IPS DF 6.9 (cell line): ENCODE measurements at places on chromosomes 1 and 21.

- DNase-seq: no peak
Observed at GRCh38 chr1:34083974-34084373, 81.1 kb downstream of the CSMD2 start.

GRCh38 chr21:36160850-36161178, 4.2 kb downstream of the DOP1B start:
- DNase-seq: no peak

DNA sequence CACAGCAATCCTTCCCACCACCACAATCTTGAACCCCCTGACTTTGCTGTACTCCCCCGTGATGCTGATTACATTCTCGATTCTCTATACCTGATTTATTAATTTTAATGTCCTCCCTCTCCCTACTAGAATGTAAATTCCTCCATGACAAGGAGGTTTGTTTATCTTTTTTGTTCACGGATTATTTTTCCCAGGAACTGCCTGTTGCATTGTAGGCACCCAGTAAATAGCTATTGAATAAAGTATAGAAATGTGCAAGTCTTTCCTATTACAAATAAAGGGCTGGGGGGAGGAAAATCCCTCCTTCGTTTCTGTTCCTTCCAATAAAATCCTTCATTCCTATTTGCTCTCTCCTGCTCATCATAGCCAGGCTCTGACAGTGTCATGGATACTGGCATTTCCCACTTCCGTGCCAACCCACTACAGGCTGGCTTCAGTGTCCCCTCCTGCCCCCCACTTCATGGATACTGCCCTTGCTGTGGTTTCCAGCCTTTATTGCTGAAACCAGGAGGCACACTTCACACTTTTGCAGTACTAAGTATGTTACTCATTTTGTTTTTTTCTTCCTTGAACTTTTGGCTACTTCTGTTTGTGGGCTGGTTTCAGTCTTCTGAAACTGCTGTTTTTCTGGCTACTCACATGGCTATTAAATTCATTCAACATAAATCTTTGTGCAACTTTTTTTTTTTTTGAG, 7.5 kb downstream of the KIF1B start:
- no peak for DNase-seq

DNA sequence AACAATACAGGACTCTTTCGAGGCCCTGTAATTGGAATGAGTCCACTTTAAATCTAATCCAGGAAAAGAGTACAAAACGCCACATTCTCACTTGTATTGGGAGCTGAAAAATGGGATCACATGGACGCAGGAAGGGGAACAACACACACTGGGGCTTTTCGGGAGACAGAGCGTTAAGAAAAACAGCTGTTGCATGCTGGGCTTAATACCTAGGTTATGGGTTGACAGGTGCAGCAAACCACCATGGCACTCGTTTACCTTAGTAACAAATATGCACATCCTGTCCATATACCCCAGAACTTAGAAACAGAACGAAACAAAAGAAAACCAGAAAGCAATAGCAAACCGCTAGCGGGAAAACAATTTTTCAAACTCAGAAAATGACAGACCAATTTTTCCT, 1532.7 kb upstream of the TPTE start:
- DNase-seq: no peak

- no peak for DNase-seq
Observed at GRCh38 chr1:6860401-6860800, 75.1 kb downstream of the CAMTA1 start.

DNA sequence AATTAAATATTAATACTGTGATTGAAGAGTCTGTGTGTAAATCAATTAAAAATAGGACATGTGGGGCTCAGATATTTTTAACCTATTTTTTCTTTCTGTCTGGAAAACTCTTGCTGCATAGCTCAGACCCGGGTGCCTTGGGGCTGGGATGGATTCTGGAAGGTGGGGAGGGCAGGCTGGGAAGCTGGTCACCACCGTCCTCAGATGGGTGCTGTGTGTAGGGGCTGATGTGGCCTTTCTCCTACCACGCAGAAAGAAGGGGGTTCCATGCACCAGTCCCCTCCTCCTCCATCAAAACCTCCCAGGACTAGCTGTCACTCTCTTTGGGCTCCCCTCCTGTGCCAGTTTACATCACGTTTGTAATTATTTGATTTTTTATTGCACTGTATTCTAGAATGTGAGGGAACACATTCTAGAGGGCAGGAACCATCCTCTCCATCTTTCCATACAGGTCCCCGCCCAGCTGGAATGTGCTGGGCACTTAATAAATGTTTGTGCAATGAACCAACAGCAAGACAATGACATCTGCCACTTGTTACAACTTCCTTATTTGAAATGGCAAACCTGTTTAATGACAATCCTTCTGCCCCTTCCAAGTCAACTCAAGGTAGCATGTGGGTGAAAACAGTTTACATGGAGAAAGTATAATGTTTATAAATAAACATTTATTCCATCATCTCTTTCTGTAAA, 104.3 kb downstream of the EDEM3 start:
- DNase-seq: no peak

DNA sequence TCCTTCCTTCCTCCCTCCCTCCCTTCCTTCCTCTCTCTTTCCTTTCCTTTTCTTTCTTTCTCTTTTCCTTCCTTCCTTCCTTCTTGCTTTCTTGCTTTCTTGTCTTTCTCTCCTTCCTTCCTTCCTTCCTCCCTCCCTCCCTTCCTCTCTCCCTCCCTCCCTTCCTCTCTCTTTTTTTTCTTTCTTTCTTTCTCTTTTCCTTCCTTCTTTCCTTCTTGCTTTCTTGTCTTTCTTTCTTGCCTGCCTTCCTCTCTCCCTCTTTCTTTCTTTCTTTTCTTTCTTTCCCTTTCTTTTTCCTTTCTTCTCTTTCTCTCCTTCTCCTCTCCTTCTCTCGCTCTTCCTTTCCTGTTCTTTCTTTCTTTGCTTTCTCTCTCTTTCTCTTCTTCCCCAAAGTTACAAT, 728.4 kb upstream of the ADAMTS5 start:
- no peak for DNase-seq

GRCh38 chr1:110087812-110088738, 17.6 kb upstream of the ALX3 start:
- no peak for DNase-seq

GRCh38 chr1:215345766-215346165, 221.3 kb upstream of the KCTD3 start:
- DNase-seq: no peak

GRCh38 chr1:90716552-90717355, at the start of gene BARHL2:
Gene BARHL2 (minus strand): TSS chr1:90717302. CDS start chr1:90717195, 107 bp downstream.
- no peak for DNase-seq

GRCh38 chr21:28138272-28138671, 854.4 kb downstream of the LTN1 start:
- DNase-seq: no peak

DNA sequence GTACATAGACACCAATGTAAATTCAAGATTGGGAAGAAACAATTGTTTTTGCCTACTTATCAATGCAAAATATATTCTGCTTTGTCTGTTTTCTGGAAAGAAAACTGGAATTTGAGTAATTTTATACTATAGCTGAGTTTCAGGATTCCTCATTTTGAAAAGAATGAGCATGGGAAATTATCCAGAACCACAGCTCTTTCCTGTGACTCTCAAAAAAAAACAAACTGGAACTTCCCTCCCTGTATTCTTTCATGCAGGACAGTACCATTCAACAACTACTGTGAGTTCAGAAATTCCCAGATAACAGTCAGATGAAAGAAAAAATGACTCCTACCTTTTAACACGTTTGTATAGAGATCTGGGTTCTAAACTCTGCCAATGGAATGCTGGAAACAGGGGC, 372.4 kb downstream of the TGFB2 start:
- DNase-seq: no peak

DNA sequence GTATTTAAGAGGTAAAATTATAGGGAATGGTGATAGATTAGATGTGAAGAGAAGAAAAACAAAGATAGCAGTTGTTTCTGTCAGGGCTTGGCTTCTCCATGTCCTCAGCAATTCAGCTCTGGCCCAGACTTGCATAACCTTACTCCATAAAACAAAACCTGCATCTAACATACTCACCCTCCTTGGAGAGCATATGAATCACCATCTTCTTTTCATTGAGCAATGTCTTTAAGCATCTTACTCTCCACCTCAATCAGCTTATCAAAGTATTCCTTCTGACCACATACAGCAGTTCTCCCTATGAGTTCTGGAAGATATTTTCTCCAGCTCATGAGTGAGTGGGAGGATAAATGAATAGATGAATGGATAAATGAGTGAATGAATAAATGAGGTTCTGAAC, 49.0 kb downstream of the RAB3B start:
- no peak for DNase-seq

DNA sequence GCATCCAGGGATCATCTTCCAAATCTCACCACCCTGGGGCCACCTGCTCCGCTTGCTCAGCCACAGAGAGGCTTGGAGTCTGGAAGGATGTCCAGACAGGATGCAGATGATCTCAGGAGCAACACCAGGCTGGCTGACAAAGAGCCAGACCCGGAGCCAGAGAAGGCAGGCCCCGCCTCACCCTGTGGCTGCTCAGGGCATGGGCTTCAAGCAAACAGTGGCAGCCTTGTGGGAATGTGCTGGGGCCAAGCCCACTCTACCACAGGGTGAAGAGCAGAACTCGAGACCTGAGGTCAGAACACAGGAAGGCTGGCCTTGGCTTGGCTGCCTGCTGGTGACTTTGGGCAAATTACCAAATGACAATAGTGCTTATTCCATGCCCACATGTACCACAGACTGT, 45.5 kb downstream of the MRPL37 start:
- DNase-seq: no peak

DNA sequence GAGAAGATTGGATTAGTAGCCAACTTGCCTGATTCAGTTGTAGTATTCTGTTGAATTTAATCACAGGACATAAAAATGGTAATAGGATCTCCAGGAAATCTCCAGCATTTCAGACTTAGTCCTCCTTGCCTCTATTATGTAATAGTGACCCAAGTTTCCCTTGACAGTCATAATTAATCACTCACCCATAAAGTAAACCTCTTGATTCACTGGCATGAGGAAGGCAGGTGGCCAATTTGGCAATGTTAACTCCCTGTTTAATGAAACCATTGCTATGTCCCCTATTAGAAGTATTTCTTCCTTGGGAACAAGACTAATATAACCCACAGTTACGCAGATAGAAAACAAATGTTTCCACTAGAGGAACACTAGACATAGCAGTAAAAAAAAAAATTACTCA, 604.8 kb upstream of the CXADR start:
- DNase-seq: no peak

DNA sequence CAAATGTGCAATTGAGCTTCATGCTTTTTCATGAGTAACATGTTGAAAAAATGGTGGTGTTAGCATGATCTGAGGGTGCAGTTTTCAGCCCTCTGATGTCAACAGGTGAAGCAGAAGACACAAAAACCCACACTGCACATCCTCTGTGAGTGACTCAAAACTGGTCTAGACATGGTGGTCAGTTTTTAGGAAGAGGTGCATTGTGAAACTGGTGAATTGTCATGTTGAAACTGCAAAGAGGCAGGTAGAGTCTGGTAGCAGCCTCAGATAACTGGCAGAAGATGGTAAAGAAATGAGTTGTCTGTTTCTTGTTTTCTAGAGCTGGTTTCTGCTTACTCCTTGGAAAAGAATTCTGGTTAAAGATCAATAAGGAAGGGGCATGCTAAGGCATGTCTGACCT, 97.3 kb upstream of the HMCN1 start:
- DNase-seq: no peak

GRCh38 chr1:77820121-77820520, 40.7 kb downstream of the MIGA1 start:
- DNase-seq: no peak

DNA sequence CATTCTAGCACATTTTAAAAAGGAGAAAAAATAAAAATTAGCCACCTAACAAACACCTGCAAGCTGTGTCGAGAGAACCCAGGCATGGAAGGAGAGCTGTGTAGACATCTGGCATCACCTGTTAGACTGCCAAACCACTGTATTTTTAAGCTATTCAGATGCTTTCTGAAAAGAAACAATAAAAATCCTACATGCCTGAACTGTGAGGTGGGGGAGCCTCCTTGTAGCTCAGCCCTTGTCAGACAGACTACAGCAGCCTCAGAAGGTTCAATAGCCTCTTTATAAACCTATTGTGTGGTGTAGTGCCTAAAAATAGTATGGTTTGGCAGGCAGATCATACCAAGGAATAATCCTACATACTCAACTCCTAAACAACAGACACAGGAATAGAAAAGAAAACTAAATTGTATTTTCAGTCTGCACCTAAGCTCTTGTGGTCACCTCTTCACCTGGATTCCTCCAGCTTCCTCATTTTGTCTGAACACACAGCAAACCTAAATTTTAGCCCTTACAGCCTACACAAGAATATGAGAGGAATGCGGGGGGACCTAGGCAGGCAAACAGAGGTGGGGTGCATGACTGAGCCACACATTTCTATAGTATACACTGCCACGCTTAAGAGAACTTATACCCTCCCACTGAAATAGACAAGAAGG, 67.0 kb downstream of the SIPA1L2 start:
- DNase-seq: no peak

- DNase-seq: no peak
Observed at GRCh38 chr21:31255896-31256295, 88.2 kb downstream of the TIAM1 start.
